CD4-positive, alpha-beta memory T cell (primary cell): ENCODE measurements at places on chromosomes 2 and 18.

DNA sequence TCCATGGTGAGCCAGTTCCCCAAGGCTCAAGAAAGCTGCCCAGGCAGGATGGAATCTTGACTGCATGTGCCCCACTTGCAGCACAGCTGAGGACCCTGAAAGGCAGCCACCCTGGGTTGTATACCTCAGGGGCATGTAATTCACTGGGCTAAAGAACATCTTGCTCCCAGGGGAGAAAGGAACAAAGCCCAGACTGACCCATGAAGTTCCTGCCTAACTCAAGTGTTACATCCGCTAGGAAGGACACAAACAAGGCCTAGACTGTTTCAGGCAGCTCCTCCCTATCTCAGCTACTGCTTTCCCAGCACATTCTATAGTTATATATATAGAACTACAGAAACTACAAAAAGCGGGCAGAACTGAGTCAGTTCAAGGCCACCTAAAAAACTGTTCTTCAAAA lies 69.0 kb downstream of the RBM43 start:
- DNase-seq, result no peak

GRCh38 chr18:28013066-28013465 lies 163.9 kb downstream of the CDH2 start:
- no peak for DNase-seq

GRCh38 chr18:71025505-71026225 lies 736.8 kb downstream of the SOCS6 start:
- no peak for DNase-seq

- no peak for DNase-seq
Measured at GRCh38 chr2:176755537-176756135, 457.0 kb upstream of the HNRNPA3 start.

GRCh38 chr2:146734042-146734820 lies 1110.6 kb upstream of the ACVR2A start:
- no peak for DNase-seq

- no peak for DNase-seq
Measured at GRCh38 chr2:218221000-218221399, 4.0 kb downstream of the ARPC2 start.

- DNase-seq, result no peak
Measured at GRCh38 chr2:7515327-7515726, 598.1 kb downstream of the RNF144A start.
